ENCODE measurements at places on chromosomes 6 and 20.

DNA sequence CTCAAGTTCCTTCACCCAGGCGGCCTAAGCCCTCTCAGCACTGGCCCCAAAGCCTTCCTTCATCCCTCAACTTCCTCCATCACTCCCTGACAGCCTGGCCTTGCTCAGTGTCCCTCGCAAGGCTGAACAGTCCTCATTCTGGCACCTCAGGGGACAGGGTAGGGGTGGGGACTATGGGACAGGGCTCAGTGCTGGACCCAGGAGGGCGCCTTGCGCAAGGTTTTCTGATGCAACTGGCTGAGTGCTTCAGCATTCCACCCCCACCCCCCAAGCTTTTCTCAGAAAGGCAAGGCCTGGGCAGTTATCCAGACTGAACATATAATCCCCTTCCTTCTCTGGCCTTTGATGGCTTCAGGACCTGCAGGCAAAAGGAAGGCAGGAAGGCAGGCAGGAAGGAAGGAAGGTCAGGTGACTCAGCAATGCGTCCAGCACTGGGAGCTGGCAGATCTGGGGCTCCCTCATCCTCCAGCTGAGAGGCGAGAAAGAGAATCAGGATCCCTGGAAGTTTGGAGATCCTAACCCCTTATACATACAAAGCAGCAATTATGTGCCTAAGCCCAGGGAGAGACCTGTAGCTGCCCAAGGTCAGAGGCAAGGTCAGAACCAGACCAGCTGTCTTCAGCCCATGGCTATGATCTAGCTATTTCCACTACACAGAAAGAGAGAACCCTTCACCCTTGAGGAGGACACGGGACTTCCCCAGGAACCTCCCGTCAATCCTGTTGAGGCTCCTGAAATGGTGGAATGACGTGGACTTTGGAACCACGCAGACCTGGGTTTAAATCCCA is 8.6 kb upstream of the TRIB3 start:
- no peak for DNase-seq

- peak; percentile 63 for DNase-seq
These were observed 404.1 kb upstream of the ID4 start for GRCh38 chr6:19432966-19433498.

DNA sequence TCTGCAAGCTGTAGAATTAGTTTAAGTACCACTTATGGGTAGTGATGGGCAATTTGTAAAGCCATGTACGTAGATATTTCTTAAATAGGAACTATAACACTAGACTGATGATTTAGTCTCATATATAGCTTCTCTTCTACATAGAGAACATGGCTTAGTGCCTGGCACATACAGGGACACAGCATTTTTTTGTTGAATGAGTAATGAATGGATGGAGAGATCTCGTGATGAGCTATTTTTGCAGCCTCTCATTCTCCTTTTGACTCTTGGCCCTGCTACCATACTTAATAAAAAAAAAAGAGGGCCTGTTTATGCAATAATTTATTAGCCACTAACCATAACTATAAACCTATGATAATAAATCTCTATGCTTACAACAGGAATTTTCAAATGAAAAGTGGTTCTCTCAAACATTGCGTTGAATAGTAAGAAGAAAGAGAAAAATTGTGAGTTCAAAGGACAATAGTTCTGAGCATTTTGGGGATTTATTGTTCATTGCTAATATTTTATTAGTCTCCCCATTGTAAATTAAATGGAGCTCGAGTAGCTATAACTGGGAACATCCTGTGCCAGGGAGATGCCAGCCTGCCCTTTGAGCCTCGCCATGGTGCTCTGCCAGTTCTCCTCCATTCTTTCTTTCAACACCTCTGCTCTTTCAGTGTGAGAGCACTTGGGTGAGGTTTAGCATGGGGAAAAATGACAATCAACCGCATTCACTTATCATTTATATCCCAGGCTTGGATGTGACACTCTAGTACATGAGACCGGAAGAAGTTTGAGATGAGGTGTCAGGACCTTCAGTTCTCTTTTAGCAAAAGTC is 14.7 kb upstream of the RCAN2 start:
- DNase-seq, result no peak

DNA sequence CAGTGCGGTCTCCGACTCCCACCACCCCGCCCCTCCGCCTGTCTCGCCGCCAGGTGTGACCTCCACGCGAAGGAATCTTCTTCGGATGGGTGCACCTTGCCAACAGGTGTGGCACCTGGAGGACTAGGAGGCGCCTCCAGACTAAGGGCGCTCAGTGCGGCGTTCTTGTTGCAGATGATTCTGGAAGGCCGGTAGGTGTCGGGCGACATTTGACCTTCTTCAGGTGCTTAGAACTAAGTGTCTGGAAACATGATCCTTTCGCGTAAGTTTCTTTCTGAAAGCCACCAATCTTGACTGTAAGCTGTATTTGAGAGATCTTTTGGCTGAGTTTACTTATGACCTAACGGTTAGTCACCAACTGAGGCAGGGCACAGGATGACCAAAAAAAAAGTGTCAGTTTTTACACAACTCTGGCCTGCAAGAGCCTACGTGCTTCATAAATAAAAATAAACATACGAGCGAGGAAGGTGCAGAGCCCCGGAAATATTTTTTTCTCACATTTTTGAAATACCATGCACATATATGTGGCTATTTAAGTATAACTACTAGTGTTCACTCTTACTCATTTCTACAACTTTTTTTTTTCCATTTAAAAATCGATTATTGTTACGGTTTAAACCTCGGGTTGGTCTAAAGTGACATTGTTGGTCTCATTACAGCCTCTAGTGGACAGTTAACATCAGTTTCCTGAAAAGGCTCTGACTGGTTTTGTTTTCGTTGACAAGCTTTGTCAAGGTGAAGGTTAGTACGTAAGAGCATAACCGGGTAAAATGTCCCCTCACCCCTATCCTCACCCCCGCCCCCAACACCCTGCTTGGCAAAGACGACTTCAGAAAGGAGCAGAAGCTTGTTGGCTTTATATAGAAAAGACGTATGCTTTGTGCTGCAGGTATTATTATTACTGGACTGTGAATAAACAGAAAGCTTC is 1.6 kb upstream of the ATXN1 start:
- peak; percentile 31 for DNase-seq

GRCh38 chr6:145569140-145569539 is 166.2 kb downstream of the EPM2A start:
- DNase-seq, result no peak

- DNase-seq, result peak; percentile 28
These were observed 75.5 kb downstream of the GPR6 start for GRCh38 chr6:110053395-110054240.

DNA sequence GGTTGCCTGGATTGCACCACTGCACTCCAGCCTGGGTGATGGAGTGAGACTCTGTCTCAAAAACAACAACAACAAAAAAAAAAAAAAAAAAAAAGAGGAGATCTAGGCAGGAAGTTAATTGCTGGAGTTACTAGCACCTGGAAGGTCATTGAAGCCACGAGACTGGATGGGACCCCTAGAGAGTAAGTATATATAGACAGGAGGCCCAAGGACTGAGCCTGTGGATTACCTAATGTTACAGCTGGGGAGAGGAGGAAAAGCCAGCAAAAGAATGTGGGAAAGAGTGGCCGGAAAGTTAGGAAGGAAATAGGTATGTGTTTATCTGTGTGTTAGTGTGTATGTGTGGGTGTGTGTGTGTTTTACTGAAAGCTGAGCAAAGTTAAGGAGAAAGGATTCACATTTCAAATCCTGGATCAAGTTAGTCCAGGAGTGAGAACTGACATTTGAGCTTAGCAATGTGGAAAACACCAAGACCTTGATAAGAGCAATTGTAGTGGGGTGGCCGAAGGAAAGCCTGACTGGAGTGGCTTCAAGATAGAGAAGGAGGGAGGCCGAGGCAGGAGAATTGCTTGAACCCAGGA is 38.4 kb downstream of the ANKRD6 start:
- no peak for DNase-seq

GRCh38 chr6:15079288-15079817 is 166.5 kb upstream of the JARID2 start:
- no peak for DNase-seq

DNA sequence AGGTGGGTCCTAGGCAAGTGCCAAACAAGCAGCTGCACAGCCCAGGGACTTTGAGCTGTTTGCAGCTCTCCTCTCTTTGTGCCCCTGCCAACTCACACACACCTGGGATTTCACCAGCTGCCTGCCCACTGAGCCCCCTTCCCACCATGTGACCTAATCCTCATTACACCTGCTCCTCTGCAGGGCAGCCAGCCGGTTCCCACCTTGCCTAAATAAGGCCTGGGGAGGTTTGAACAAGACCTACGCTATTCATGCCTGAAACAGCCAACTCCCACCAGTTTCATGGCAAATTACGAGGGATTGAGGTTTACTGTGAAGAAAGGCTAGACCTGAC is 92.6 kb upstream of the SOX4 start:
- peak; percentile 99 for DNase-seq

DNA sequence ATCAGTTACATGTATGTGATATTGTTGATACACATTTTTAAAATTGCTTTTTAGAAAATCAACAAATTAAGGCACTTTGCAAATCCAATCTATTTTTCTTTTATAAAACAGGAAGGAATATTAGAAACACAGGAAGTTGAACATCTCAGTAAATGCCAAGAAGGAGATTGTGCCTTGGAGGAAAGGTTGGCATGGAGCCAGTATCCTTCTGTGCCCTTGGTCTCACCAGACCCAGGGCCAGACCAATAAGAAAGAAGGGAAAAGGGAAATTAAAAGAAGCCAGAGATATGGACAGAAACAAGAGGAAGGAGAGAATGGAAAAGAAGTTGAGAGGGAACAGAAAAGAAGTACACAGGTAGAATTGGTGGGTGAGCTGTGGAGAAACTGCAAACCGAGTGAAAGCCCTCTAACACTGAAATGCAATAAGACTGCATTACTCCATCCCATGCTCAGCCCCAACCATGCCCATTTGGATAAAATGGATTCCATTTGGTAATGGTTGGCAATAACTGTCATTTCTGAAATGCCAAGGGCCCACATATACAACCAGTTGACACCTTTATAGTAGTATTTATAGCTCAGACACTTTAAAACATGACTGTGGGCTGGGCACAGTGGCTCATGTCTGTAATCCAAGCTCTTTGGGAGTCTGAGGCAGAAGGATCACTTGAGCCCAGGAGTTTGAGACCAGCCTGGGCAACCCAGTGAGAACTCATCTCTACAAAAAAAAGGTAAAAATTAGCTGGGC is 133.8 kb downstream of the GMPR start:
- DNase-seq, result no peak

GRCh38 chr6:81933608-81934051 is 181.1 kb upstream of the TENT5A start:
- DNase-seq, result no peak

- DNase-seq, result no peak
These were observed 1.3 kb downstream of the C20orf202 start for GRCh38 chr20:1204576-1204975.

DNA sequence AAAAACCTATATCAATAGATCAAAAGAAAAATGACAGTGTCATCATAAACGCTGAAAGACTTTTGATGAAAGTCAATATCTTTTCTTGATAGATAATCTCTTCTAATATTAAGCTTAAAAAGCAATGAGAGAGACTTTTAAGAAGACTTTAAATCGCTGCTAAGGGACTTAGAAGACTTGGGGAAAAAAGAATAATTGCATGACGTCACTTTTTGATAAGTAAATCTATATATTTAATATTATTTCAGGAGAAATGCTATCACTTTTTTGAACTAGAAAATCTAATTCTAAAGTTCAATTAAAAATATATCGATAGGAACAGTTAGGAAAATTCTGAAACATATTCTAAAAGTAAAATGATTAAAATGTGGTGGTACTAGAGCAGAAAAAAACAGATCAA is 78.7 kb upstream of the TSHZ2 start:
- no peak for DNase-seq

DNA sequence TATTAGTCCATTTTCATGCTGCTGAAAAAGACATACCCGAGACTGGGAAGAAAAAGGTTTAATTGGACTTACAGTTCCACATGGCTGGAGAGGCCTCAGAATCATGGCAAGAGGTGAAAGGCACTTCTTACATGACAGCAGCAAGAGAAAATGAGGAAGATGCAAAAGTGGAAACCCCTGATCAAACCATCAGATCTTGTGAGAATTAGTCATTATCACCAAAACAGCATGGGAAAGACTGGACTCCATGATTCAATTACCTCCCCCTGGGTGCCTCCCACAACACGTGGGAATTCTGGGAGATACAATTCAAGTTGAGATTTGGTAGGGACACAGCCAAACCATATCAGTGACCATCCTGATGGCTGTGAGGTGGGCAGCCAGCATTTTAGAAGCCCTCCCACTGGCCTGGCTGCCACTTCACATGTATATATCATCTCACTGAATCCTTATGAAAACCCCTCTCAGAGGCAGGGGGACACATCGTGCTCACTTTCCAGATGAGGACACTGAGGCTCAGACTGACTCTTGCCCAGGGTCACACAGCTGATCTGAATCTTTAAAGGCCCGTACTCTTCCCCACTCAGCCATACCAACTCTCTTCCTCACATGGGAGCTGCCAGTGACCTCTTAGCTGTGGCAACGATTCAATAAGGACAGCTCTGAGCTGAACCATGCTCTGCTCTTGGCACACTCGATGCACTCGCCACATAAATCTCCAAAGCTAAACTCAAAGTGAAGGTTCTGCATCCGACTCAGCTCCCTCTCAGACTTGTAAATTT is 25.7 kb downstream of the BMP7 start:
- no peak for DNase-seq

DNA sequence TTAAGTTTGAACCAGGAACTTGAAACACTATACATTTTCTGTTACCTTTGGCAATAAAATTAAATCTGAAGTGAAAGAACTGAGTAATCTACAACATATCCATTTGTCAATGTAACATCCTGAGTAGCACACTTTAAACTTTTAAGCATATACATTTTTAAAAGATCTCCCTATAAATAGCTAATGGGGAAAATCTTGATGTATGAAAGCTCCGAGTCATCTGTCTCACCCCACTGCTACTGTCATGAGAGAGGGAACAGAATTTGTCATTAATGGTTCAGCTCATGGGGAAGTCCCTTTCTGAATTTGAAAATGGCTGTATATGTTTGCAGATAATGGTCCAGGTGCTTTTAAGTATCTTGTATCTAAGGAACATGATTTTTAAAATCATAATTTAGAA is 55.2 kb upstream of the NOX3 start:
- no peak for DNase-seq

GRCh38 chr6:1485678-1486077 is 96.3 kb downstream of the FOXF2 start:
- DNase-seq, result no peak

DNA sequence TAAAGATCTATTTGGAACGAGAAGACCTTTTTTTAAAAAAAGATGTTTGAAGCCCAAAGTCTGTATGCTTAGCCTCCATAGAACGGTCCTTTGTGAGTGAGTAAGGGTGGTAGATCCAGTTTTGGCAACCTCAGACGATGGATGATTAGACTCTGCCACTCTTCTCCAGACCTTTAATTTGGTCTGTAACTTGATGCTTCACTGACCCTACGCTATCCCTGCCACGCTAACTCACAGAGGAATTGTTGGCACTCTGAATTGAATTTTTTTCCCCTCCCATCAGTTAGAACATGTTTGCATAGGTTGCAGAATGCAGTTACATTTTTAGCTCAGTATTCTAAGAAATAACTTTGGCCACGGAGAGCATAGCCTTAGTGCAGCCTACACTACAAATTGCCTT is 15.8 kb upstream of the DEK start:
- peak; percentile 95 for DNase-seq

Data from NCI-H2029 treated with DMSO at 0.1 percent for 48 hours (cell line).